Testis (tissue), 5 donors: ENCODE measurements at places on chromosomes 13 and 19.

- DNase-seq = no peak
These were observed 39.4 kb downstream of the VSTM2B start for GRCh38 chr19:29565171-29565570.

GRCh38 chr19:1734321-1734966 lies 18.9 kb upstream of the ONECUT3 start:
- no peak for DNase-seq

GRCh38 chr13:40200273-40200978 lies 466.0 kb downstream of the FOXO1 start:
- no peak for DNase-seq

DNA sequence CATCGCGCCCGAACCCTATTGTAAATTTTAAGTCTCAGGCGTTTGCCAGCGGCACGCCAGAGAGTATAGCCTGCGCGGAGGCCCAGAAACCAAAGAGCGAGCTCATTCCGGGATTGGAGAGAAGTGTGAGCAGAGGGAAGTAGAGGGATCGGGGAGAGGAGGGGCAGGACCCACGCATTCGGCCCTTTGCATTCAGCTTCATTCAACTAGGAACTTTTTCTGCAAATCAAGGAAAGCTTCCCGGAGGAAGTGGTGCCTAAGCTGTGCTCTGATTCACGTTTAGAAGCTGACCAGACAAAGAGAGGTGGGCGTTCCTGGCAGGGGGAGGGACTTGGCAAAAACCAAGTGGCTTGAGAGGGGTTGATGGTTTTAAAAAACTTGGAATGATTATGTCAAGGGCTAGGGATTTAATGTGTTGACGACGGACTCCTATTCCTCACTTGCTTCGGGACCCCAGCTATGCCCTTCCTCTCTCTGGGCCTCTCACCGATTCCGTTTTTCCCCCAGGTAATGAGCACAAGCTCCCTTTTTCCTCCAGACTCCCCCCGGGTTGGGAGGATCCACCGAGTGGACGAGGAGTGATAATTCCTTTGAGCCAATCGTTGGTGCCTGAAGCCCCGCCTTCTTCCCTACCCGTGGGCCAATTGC lies 811 bp upstream of the PRMT1 start:
- peak; percentile 88 for DNase-seq

DNA sequence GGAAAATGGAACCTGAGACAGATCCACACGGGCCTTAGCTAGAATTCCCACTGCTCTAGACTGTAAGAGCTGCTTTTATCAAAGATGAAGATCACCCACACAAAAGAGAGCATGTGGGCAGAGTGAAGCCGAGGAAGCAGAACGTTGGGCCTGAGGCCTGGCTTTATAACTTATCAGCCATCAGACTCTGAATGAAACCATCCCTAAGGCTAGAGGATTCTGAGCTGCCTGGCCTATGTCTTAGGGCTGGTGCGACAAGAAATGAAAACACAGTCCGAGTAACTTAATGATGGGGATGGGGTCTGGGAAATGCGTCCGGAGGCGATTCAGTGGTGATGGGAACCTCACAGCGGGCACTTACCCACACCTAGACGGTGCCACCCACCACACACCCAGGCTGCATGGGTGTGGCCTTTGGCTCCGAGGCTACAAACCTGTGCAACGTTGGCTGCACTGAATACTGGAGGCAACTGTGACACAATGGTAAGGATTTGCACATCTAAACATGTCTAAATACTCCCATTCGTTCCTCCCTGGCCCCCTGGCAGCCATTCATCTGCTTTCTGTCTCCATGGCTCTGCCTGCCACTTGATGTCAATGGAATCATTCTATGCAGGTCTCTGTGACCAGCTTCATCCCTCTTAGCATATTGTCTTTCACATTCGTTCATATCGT lies 62.0 kb downstream of the SLC15A1 start:
- no peak for DNase-seq

- DNase-seq = no peak
These were observed 205.8 kb downstream of the LMO7 start for GRCh38 chr13:75841905-75842304.

GRCh38 chr19:11949201-11949600 lies 15.6 kb upstream of the ZNF763 start:
- DNase-seq = no peak

DNA sequence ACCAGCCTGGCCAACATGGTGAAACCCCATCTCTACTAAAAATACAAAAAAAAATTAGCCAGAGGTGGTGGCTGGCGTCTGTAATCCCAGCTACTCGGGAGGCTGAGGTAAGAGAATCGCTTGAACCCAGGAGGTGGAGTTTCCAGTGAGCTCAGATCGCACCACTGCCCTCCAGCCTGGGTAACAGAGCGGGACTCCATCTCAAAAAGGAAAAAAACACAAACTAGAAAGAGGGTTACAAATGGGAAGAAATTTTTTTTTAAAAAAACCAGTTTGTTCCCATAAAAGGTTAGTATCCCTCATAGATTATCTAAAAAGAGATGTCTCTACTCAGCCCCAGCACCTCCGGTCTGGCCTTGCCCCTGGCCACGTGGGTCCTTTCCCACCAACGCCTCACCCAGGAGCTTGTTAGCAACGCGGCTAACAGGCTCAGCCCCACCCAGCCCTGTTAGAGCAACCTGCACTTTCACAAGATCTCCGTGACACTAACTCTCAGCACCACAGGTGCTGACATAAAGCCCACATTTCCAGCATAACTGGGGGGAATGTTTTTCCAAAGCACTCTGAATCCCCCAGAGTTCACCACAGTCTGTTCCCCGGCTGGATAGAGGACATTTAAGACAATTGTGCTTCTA lies 4.3 kb downstream of the DMKN start:
- no peak for DNase-seq

- no peak for DNase-seq
These were observed 7.1 kb upstream of the GPR18 start for GRCh38 chr13:99265162-99265800.

DNA sequence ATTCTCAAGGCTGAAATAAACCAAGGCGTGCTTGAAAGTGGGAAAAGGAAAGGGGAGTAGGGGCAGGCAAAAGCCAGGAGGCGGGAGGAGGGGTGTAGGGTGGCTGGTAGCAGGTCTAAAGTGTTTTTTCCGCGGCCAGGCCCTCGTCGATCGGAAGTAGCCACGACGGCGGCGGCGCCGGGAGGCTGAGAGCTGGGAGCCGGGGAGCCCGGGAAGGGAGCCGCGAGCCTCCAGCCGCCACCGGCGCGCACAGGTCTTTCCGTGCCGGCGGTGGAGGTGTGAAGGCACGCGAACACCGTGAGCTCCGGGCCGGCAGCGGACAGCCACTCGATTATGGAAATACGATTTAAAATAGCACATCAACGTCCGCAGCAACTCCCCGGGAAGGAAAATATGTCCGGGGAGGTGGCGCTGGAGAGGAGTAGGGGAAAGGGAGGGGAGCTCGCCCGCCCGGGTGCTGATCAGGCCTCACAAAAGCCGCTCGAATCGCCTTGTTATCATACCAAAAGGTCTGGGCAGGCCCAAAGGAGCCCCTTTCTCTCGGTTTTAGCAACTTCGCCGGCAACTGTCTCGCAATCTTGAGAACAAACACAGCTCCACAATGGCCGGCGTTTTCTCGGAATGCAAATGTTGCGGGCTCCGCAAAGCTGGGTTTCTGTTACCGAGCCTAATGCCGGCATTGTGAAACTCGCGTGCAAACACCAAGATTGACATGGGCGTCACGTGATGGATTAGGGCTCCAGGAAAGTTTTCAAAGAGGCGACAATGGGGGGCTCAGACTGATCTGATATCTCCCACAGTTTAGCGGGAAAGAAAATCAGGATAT lies 2.9 kb upstream of the PCDH8 start:
- peak; percentile 67 for DNase-seq

- DNase-seq = no peak
These were observed 1.6 kb downstream of the BCAM start for GRCh38 chr19:44810234-44811121.

DNA sequence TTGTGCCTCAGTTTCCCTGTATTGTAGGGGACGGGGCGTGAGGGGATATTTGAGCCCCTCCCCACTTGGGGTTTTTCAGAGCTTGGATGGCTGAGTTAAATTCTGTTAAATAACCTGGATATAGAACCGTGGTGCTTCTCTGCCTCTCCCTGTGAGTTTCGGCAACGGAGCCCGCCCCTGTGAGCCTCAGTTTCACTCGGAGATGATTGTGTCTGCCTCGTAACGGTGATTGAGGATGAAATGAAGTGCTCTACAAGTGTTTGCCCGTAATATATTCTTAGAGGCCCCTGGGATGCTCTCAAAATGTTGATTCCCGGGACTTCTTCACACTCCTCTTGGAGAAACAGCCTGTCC lies 509 bp downstream of the KXD1 start:
- DNase-seq = no peak

DNA sequence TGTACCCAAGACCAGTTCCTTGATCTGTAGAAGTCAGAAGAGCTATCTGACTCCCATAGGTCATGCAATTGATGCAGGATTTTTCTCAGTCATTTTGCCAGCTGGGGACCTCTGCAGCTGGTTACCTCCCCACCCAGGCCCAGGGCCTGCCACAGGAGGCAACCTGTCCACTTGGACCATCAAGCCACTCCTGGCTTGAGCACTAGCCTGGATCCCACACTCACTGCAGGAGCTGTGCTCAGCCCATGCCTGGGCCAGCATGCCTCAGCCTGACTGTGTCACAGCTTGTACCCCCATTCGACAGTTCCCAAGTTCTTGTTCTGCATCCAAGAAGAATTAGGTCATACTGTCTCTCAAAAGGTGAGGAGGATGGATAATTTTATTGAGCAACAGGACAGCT lies 189.4 kb downstream of the PCDH17 start:
- DNase-seq = no peak

DNA sequence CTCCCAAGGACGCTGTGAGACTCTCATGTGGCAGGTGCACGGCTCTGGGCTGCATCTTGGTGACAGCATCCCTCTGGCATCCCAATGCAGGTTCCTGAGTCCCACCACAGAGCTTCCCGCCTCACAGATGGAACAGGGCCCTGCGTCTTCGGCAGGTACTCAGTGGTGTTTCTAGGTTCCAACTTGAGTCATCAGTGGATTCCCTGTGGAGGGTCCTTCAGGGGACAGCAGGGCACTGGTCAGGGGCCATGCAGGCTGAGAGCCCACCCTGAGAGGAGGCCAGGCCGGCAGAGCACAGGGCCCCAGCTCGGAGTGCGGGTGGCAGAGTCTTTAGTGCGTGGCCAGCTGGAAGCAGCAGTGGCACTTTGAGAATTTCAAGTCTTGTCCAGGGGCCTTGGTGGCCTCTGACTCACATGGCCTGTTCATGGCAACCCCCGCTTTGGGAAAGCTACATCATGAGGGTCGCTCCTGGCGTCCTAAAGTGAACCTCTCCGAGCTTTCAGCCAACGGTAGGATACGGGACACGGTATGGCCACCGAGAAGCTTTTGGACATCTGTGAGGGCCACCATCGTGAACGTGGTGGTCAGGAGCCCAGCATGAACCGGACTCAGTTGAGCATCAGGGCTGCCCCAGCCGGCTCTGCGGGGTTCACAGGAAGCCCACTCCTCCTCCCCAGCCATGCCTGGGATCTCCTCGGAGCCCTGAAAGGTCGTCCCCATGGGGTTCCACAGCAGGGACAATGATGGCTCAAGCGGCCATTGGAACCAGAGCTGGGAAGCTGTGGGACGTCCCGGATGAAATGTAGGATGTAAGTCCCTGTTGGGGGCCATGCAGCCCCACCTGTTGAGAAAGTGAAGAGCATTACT lies 72.0 kb upstream of the MCF2L start:
- DNase-seq = no peak

DNA sequence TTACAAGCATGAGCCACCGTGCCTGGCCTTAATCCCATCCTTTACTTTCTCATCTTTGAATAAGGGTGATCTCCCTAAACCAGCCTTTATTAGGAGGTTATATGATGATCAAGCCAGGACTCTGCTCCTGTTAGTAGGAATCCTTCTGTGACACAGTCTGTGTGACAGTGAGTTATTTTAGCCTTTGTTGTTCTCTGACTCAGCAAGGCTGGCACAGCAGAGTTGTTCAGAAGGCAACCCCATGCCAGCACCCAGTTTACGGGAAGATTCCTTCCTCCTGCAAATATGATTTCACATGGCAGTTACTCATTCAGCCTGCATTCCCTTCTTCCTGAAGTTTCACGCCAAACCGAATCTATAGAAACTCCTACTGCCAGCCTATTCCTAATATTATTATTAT lies 10.5 kb upstream of the MIER2 start:
- DNase-seq = no peak

DNA sequence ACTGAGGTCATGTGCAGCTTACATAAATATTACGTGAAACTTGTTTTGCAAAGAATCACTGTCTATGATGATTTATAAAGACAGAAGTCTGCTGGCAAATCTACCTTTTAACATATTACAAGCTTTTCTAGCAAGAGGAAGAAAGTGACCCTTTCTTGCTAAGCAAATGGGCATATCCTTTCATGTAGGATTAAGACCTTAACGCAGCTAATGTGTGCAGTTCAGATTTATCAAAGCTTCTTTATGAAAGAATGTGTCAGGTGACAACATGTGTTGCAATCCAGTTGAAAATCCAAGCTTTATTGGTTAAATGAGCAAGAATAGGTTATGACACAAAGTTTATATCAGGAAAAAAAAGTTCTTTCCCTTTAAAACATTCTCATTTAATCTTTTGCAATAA lies 115.6 kb upstream of the NBEA start:
- no peak for DNase-seq

DNA sequence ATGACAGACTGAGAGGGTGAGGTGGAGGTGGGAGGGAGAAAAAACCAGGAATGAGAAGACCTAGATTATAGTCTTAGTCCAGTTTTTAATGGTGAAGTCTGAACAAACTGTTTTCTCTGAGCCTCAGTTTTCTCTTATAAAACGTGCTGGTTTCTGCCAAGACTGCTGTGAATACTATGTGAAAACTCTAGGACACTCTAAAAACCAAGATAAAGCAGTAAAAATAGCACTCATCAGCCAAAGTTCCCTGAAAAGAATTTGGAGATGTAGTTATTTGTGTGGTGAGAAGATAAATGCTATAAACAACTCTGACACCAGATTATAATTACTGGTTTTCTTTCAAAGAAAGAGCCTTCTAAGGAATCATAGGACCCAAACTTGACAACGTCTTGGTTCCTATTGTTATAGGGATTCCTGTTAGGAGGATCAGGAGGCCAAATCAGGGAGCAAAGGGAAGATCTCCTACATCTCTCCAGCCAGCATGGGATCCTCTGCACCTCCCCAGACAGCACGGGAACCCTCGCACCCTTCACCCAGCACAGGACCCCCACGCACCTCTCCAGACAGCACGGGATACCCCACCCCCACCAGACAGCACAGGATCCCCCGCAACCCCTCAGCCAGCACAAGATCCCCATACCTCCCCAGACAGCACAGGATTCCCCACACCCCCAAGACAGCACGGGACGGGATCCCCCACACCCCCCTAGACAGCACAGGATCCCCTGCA lies 130.2 kb downstream of the MIPEP start:
- DNase-seq = no peak
